ENCODE measurements at places on chromosomes 4 and X.

DNA sequence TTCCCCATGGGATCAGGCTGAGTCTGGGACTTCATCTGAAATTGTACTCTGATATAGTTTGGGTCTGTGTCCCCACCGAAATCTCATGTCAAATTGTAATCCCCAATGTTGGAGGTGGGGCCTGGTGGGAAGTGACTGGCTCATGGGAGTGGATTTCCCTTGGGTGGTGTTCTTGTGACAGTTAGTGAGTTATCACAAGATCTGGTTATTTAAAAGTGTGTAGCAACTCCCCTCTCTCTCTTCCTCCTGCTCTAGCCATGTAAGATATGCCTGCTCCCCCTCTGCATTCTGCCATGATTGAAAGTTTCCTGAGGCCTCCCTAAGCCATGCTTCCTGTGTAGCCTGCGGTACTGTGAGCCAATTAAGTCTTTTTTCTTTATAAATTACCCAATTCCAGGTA lies 61.0 kb downstream of the RASGEF1B start:
- no peak for DNase-seq

DNA sequence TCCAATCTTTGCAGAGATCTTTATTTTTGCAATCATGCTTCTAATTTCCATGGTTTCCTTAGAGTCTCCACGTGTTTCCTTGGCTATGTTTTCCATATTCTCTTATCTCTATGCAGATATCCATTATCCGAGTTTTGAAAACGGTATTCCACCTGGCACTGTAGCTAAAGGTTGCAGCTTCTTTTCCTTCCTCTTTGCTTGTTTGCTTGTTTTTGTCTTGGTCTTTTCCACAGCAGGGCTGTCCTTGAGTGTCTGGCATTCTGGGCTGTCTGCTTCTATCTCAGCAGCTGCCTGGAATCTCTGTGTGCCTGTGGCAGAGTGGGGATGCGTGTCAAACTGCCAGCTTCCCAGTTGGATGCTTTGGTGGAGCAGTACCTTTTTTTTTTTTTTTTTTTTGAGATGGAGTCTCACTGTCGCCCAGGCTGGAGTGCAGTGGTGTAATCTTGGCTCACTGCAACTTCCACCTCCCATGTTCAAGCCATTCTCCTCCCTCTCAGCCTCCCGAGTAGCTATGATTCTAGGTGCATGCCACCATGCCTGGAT lies 46.9 kb downstream of the WFS1 start:
- DNase-seq, result no peak

GRCh38 chr4:179698321-179698720 lies 2256.1 kb upstream of the AGA start:
- no peak for DNase-seq

GRCh38 chr4:141132072-141132708 lies 1.1 kb downstream of the RNF150 start:
- DNase-seq, result no peak

DNA sequence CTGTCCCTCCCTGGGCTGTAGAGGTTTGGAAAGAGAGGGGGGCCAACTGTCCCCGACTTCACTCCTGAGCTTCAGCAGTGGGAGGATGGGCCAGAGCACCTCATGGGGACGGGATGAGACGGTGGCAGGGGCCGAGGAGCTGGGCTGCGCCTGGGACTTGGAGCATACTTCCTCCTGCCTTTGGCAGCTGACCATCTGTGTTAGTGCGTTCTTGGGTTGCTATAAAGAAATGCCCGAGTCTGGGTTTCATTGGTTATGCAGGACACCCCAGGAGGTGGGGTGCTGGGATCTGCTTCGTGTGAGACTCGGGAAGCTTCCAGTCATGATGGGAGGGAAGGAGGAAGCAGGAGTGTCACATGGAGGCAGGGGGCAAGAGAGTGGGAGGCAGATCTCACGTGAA lies 7.4 kb downstream of the PSAPL1 start:
- no peak for DNase-seq

- DNase-seq, result no peak
Measured at GRCh38 chr4:37644962-37645361, 41.2 kb downstream of the RELL1 start.

GRCh38 chr4:150355858-150356455 lies 226.0 kb upstream of the MAB21L2 start:
- DNase-seq, result no peak

DNA sequence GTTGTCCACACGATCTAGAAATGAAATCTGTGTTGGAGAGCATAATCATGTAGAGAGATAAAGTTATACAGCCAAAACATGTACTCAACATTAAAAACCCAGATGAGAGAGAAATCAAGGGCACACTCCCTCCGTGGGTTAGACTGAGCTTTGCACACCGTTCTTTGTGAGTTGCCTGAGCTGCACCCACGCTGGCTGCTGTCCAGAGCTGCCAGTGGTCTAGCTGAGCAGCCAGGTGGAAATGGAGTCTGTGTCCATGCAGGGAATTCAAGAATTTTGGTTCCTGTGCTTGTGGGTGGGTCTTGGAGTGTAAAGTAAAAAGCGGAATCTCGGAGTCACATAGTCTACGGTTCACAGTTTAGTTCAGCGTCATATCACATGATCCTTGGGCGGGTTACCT lies 84.6 kb downstream of the GPR143 start:
- DNase-seq, result no peak

GRCh38 chrX:27380163-27380845 lies 82.8 kb downstream of the PPP4R3C start:
- no peak for DNase-seq

DNA sequence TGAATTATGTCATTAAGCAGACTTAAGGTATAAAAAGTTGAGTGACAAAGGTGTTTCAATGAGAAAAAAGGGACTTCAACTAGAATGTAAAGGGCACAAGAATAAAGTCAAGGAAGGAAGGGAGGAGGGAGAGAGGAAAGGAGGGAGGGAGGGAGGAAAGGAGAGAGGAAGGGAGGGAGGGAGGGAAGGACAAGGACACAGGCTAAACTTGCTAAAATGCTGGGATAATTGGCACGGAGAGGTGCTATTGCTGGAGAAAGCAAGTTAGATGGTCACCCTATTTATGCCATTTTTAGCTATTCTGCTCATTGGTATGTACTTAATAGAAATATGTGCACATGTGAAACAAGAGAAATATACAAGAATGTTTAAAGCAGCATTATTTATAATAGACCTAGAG lies 44.9 kb upstream of the SPP1 start:
- DNase-seq, result no peak

DNA sequence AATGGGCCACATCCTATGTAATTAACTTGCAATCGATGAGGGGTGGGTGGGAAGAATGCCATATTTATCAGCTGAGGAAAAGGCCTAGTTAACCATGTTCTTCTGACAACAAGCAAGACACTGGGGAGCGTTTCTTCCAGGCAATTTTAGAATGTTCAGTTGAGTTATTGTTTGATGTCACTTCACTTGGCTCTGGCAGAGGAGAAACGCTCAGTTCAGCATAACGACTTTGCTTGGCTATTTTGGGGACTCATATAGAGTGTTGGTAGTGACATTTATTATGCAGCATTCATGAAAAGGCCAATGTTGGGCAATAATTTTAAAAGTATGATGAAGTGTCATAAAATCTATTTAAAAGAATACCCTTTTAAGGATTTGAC lies 648 bp downstream of the SYNPO2 start:
- DNase-seq, result no peak

- DNase-seq, result no peak
Measured at GRCh38 chrX:106615041-106615440, 3.3 kb downstream of the RADX start.

- no peak for DNase-seq
Measured at GRCh38 chr4:94806376-94806775, 48.6 kb downstream of the BMPR1B start.

DNA sequence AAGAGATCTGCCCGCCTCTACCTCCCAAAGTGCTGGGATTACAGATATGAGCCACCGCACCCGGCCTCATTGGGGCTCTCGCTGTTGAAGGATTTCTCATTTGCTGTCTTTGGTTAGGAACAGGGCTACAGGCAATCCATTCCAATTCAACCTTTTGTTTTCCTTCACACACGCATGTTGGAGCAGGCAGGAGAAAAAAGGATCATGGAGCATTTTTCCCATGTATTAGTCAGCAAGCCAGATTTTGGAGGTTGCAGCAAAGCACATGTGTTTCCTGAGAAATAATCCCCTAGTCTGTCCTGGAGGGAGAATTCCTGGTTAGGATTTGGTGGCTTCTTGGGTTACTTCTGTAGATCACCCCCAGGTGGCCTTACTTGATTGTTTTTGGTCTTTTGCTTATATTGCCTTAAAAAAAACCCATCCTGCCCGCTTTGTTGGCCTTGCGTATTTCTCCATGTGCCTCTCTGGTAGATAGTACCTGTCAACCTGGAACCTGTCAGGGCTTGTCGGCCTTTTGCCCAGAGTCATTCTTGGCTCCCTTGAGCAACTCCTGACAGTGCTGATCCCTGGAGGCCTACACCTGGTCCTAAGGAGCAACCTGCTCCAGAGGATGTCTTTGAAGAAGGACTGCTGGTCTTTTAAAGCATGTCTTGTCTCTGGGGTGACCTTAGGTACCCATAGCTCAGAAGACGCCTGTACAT lies 82.4 kb upstream of the CLCN4 start:
- DNase-seq, result no peak

- no peak for DNase-seq
Measured at GRCh38 chr4:15171725-15172124, 169.4 kb downstream of the CPEB2 start.

DNA sequence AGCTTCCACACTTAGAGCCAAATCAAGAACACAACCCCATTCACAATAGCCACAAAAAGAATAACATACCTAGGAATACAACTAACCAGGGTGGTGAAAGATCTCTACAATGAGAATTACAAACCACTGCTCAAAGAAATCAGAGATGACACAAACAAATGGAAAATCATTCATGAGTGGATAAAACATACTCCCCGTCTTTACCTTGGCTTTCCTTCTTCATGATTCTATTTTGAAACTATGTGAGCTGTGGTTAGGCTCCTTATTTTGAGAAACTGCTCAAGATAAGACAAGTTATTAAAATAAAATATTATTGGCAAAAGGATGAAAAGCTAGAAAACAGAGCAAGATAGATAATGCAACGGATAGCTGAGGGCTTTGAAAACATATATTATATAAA lies 598.1 kb upstream of the FAT1 start:
- no peak for DNase-seq

GRCh38 chrX:66638591-66639500 lies at the start of gene EDA2R:
EDA2R (minus strand) TSS chrX:66639078; CDS start chrX:66616020, 23,058 bp downstream.
- DNase-seq, result peak; percentile 65

DNA sequence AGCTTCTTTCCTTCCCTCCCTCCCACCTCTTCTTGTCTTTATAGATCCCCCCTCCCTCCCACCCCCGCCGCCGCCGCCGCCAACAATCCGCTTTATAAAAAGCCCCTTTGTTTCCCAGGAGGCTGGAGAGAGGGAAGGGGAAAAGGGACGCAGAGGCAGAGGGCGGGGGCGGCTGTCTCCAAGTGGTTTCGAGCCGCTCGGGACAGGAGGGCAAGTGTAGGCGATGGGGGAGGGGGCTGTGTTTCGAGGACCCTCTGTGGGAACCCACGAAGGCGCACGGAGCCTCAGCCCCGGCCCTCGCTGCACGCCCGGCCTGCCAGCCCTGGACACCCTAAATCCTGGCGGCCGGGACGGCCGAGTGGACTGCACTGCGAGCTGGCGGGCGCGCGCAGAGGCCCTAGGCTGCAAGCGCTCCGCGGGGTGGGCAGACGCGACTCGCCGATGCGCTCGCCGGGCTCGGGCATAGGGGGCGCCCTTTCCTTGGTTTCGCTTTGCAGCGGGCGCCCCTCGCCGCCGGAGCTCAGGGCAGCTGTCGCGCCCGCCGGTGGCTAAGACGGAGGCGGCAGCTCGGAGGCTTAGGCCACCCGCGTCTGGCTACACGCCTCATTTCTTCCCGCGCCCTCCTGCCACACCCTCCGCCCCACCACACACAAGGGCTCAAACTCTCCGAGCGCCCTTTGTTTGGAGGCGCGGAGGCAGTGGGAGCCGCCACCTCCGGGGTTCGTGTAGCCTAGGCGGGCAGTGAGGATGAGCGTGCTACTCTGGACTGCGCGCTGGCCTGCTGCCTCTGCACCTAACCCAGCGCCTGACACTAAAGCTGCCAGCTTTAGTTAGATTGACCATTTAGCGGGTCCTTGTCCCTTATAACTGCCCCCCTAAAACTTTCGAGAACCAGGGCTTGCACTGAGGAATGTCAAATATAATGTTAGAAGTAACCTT lies 2.2 kb downstream of the MAMLD1 start:
- no peak for DNase-seq

- DNase-seq, result no peak
Measured at GRCh38 chr4:172155838-172156345, 342.7 kb downstream of the GALNTL6 start.

GRCh38 chr4:11259837-11260236 lies 168.9 kb downstream of the HS3ST1 start:
- DNase-seq, result no peak

GRCh38 chrX:106917830-106918500 lies 2.2 kb upstream of the CLDN2 start:
- no peak for DNase-seq

- DNase-seq, result no peak
Measured at GRCh38 chr4:26785810-26786209, 74.8 kb upstream of the STIM2 start.

DNA sequence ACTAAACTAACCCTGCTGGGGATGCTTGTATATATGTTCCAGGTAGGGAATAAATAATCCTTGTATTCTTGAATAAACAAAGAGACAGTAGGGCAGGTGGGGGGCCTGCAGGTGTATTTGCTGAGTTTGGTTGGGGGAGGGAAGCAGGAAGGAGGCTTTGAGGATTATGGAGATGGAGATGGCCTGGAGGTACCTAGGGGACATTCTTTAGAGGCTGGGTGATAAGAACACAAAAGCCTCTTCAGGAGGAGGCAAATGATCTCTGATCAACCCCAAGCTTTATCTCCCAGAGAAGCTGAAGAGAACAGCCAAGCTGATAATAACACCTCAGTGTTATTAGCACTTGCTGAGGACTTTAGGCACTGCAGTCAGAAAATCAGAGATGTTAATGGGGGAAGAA lies 187.7 kb downstream of the MGST2 start:
- DNase-seq, result no peak

DNA sequence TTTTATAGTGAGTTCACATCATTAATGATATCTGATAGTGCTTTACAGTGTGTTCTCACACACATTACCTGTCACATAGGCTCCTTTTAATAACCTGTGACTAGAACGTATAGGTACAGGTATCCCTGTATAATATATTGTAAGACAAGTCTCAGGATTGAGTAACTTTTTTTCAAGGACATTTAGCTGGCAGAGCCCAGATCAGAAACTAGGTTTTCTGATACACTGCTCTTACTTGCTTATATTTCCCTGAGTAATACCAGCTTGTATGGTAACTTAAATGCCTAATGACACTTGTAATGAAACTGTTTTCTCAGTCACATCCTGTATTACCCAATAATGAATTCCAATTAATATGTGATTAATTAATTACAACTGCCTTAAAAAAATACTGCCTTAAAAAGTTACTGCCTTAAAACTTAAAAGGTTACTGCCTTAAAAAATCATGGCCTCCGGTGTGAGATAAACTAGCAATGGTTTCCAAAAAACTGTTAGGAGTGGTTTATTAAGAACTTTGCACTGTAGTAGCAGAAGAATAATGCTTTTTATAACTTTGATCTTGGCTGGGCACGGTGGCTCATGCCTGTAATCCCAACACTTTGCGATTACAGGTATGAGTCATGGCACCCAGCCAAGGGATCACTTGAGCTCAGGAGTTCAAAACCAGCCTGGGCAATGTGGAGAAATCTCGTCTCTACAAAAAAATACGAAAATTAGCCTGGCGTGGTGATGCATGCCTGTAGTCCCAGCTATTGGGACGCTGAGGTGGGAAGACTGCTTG lies 11.9 kb downstream of the COPS4 start:
- DNase-seq, result no peak

- DNase-seq, result no peak
Measured at GRCh38 chrX:431056-431455, 44.3 kb upstream of the PPP2R3B start.
